ENCODE measurements at places on chromosomes 4 and X.
A peak's percentile ranks its signal among the peaks of the same experiment; 100 is the strongest.

GRCh38 chr4:19575924-19576323, 675.8 kb upstream of the SLIT2 start:
- DNase-seq: peak; percentile 1

- DNase-seq: peak; percentile 19
Measured at GRCh38 chr4:43132010-43132582, 239.6 kb downstream of the GRXCR1 start.

DNA sequence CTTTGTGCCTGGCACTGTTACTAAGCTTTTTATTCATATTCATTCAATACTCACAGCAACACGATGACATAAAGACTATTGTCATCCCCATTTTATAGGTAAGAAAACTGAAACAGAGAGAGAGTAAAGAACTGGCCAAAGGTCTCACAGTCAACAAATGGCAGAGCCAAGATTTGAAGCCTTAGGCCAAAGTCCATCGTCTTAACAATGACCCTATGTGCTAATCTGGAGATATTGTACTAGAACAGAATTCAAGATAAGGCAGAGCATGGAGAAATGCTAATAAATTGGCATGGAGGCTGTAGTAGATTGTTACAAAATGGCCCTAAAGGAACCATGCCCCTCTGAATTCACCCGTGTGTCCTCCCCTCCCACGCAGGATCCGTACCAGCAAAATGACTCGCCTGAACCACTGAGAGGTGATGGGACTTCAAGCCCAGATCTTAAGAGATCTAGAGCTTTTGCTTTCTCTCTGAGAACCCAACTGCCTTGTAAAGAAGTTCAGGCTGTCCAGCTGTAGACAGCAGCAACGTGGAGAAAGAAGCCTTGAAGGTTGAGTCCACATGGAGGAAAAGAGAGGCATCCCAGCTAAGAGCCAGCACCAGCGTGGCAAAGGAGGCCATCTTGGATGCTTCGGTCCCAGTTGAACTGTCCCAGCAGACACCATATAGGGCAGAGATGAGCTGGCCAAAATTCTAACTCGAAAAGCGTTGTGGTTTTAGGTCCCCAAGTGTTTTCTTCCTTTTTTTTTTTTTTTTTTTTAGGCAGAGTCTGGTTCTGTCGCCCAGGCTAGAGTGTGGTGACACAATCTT, 52.8 kb upstream of the RBM47 start:
- peak; percentile 58 for DNase-seq

DNA sequence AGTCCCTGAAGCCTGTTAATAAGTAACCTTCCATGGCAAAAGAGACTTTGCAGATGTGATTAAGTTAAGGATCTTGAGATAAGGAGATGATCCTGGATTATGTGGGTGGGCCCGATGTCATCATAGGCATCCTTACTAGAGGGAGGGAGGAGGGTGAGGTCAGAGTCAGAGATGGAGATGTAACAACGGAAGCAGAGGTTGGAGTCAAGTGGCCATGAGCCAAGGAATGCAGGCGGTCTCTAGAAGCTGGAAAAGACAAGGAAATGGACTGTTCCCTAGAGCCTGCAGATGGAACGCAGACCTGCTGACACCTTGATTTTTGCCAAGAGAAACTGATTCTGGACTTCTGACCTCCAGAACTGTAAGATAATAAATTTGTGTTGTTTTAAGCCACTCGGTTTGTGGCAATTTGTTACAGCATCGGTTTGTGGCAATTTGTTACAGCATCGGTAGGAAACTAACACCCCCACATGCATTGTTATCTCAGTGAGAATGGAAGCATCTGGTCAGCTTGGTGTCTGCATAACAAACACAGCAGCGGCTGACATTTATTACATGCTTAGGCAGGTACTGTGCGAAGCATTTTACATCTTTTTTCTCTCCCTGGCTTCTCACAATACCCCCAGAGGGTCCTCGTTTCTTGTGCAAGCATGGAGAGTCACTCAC, 55.6 kb downstream of the CLDN34 start:
- no peak for DNase-seq

DNA sequence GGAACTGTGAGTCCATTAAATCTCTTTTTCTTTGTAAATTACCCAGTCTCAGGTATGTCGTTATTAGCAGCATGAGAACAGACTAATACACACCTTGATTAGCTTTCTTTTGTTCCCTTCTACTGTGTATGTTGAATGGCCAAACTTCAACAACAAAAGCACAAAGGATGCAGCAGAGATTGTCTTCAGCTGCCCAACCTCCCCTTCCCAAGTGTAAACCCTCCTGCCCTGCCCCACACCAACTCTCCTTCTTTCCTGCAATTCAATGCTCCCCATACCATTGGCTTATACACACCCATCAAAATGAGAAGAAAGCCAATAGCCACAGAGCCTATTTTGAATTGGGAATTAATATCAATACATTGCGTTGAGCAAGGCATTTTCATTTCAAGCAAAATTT, 27.8 kb downstream of the ANOS1 start:
- DNase-seq: no peak

- DNase-seq: peak; percentile 50
Measured at GRCh38 chrX:110087485-110088356, 84.8 kb downstream of the TMEM164 start.

Data from inflammatory macrophage treated with lipopolysaccharide for 1 hour (primary cell).